ENCODE measurements at places on chromosomes 11 and 22.
A peak's percentile ranks its signal among the peaks of the same experiment; 100 is the strongest.

DNA sequence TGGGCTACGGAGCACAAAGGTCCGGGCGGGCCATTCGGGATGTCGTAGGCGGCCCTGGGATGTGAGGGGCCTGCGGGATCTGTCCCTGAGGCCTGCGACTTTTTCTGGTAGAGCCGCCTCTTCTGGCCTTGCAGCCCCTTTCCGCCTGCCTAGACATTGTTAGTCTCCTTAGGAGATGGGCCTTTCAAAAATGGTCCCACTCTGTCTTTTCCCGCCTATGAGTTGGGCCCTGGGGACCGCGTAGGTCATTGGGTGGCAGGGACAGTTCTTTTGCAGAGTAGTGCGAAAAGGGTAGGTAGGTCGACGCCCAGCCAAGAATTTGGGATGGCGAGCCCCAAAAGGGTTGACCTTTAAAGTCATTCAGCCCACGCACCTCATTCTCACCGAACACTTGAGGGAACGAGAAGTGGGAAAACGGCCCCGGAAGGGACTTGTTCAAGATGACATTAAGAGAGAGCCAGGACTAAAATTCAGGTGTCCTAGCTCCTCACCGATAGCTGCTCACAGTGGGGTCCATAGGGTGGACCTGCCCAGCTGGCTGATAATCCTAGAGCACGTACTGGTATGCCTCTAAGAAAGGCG is 785 bp downstream of the OTUB1 start:
- no peak for DNase-seq

- peak; percentile 58 for DNase-seq
These were observed 26.9 kb downstream of the SNAP29 start for GRCh38 chr22:20885557-20886323.

GRCh38 chr22:37169406-37169805 is 18.6 kb downstream of the C1QTNF6 start:
- no peak for DNase-seq

- no peak for DNase-seq
These were observed 623 bp downstream of the NDUFS8 start for GRCh38 chr11:68031144-68031464.

DNA sequence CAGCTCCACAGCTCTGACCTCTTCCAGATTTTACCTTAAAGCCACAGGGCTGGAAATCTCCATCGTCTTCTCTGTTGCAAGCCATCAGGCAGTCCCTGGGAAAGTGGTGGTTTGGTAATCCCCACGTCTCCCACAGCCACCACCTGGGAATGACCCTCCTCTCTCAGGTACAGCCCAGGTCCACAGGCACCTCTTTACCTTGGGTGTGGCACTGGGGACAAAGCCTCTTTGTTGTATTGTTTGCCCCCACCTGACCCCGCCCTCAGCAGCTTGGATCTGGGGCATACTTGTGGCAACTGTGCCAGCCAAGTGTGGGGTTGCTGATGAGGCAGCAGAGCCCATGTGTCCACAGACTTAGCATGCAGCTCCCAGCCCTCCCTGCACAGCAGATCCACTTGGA is 77.6 kb downstream of the LRRC32 start:
- no peak for DNase-seq

- DNase-seq = no peak
These were observed 116.8 kb downstream of the MED15 start for GRCh38 chr22:20624161-20624616.
